ENCODE measurements at places on chromosomes 7 and 10.

- no peak for DNase-seq
Observed at GRCh38 chr10:33945051-33945450, 610.6 kb upstream of the NRP1 start.

GRCh38 chr7:69110450-69111050 lies 487.7 kb upstream of the AUTS2 start:
- DNase-seq, result no peak

- DNase-seq, result no peak
Observed at GRCh38 chr7:84039432-84039831, 155.2 kb downstream of the SEMA3A start.

- no peak for DNase-seq
Observed at GRCh38 chr10:119521443-119522204, 20.9 kb downstream of the RGS10 start.

GRCh38 chr7:121303422-121304101 lies 25.2 kb upstream of the WNT16 start:
- no peak for DNase-seq

- DNase-seq, result no peak
Observed at GRCh38 chr7:17487343-17487742, 188.9 kb downstream of the AHR start.

DNA sequence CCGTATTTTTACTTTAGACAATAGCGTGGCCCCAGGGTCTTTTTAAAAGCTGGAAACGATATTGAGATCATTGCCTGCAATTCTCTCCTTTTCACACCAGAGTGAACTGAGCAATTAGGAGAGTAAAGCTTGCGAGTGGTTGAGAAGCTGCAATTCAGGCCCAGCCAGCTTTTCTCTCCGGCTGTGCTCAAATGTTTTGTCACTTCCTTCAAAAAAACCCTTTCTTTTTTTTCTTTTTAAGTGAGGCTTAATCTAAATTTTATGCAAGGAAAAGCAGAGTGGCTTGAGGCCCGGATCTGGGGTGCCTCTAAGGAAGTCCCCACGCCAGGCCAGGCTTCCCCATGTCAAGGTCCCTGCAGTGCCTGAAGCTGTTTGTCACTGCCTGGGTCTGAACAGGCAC lies 433.9 kb downstream of the GLRX3 start:
- DNase-seq, result no peak

DNA sequence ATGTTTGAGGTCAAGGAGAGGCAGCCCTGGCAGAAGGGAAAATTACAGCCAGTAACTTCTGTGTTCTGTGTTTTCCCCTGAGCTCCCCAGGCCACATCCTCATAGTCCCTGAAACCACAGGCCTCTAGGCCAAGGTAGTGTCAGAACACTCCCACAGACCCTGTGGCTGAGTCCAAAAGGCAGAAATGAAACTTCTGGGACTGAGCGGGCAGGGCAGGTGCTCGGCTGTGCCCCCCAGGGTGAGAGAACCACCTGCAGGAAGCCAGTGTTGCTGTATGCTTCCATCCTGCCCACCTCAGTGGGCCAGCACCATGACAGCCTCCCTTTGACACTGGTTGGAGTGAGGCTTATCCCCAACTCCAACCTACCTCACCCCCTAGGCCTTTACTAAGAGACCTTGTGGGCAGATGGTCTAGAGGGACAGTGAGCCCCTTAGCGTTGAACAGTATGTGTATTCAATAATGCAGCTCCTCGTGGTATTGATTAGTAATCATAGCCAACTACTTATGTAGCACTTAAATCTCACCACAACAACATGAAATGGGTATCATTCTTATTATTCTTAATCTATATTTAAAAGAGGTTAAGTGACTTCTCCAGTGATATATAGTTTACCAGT lies 30.3 kb downstream of the PIK3CG start:
- DNase-seq, result no peak

DNA sequence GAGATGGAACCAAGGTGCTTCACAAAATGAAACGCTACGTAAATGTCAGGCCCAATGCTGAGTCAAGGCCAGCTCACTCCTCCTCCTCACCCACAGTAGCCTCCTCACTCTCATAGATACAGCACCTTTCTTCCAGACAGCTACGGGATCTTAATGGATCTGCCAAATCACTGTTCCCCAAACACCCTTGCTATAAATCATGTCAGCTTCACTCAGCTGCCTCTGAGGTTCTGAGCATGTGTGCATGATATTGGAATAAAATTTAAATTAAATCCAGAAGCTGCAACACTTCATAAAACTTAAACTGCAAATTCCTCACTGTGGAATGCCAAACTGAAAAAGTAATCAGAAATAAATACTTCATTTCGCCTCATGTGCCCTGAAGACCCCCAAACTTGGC lies 14.7 kb upstream of the CPXM2 start:
- no peak for DNase-seq

DNA sequence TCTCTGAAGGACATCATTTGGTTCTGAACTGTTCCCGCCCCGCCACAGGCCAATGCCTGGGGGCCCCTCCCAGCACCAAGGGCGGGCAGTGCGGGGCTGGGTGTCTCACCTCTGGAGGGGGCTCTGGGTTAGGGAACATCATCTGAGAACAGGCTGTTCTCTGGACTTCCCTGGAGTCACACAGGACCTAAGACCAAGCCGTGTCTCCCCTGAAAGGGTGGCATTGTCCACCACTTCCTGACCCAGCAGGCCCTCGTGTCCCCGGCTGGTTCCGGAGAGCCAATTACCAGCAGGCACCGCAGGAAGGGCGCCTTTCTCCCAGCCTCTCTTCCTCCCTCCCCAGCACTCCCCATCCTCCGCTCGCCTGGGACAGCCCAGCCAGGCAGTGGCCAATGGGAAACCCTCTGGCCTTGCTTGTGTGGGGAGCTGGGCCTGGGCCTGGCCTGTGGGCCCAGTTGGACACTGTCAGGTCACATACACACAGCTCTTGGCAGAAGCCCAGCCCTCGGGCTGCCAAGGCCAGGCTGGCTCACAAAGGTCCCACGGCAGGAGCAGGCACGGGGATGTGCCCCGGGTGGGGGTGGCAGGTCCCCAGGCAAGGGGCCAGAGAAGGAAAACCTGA lies 119.5 kb downstream of the SPDYE5 start:
- no peak for DNase-seq

DNA sequence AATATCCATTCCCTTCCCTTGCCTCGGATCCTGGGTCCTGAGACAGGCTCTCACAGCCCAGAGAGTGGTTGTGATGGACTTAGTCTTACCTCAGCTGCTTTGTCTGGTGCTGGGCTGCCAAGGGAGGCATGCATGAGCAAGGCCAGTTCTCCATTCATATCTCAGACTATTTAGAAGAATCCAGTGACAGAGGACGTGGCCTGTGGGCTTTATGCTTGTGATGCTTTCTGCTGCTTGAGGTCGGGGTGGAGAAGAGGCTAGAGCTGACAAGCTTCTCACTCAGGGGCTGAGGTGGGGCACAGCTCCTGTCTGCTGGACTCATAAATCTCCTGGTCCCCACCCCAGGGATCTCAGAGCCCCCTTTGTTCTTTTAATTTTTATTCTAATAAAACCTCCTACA lies 66.8 kb downstream of the DNAJC12 start:
- no peak for DNase-seq

DNA sequence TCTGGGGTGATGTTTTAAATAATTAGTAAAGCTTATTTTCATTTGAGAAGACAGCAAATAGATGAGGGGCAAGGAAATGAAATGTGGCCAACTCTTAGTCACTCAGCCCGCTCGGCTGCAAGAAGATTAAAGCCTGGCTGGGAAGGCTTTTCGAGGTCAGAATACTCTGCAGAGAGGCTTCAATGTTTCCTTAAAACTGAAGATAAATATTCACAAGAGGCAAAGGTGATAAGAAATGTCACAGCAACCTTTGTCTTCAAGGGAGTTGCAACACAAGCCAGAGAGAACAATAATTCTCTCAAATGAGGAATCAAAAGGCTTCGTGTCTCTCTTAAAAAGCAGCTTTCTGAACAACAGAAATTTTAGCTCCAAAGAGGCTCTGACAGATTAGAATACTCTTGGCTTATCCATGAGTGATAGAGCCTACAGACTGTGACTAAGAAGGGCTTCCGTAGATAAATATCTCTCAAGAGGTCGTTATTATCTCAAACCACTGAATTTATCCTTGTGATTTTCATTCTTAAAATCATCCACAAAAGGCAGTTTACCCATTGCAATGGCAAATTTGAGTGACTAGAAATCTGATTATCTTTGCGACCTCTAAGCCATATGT lies 92.5 kb downstream of the KLF6 start:
- DNase-seq, result no peak

GRCh38 chr7:20779041-20779440 lies 7.6 kb downstream of the SP8 start:
- no peak for DNase-seq

GRCh38 chr7:47196106-47196645 lies 385.7 kb downstream of the TNS3 start:
- DNase-seq, result no peak

- peak; percentile 45 for DNase-seq
Observed at GRCh38 chr10:125023255-125023654, 81.3 kb downstream of the ZRANB1 start.

GRCh38 chr7:77531038-77531437 lies 6.1 kb upstream of the PTPN12 start:
- no peak for DNase-seq

DNA sequence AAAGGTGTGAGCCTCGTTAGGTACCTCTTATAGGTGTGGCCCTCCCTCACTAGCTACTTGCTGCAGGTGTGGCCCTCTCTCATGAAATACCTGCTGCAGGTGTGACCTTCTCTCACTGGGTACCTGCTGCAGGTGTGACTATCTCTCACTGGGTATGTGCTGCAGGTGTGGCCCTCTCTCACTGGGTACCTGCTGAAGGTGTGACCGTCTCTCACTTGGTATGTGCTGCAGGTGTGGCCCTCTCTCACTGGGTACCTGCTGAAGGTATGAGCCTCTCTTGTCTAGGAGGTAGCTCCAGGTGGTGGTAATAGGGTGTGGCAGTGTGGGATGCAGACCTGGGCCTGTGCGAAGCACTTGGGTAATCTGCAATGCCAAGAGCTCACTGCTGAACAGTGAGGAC lies 170.7 kb upstream of the PLPP4 start:
- no peak for DNase-seq

DNA sequence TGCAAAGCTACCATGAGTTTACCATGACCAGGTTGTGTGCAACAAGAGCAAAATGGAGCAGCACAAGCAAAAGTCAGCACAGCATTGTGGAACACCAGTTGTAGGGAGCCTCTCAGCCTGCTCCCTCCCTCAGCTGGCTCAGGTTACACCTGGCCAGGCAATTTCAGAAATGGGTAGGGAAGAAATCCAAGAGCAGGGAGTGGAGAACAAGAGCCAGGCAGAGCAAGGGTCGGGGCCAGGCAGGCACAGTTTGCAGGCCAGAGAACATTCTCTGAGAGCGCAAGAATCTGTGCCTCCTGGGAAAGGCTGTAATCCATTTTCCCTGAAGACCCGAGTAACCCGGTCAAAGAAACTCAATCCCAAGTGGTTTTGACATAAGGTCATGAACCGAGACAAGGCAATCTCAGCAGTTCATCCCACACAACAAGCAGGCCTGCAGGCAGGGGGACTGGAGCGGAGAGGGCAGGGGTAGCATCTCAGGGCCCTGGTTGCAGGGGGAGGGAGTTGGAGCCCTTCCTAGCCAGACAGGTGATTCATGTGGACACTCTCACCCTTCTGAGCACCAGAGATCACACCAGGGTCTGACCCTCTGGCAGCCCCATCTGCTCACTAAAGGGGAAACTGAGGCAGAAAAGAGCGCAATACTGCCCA lies 258.4 kb downstream of the PLXNA4 start:
- DNase-seq, result no peak

- no peak for DNase-seq
Observed at GRCh38 chr7:10998996-10999757, 25.5 kb downstream of the PHF14 start.

GRCh38 chr7:69732203-69732602 lies 133.9 kb downstream of the AUTS2 start:
- no peak for DNase-seq

- DNase-seq, result no peak
Observed at GRCh38 chr10:131770946-131771633, 129.7 kb upstream of the PPP2R2D start.

DNA sequence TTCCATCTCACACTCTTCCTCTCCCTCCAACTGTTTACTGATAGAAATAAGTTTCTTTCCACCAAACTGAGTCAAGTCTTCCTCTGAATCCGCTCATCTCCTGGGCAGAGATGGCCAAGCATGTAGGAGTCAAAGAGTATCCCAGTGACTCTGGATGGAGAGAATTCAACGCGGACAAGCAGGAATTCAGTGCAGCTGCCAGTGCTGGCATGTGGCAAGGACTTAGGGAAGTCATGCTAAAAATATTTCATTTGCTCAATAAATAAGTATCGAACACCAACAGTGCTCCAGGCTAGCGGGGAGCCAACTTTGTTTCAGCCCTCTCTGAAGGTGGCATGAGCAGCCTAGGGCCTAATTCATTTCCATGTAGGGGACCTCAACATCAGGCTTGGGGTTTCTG lies 351.6 kb upstream of the ZMIZ1 start:
- DNase-seq, result no peak
